Upper lobe of right lung (tissue), 1 donor: ENCODE measurements at places on chromosomes 16 and 17.

GRCh38 chr16:13708347-13709120 lies 211.4 kb upstream of the ERCC4 start:
- no peak for DNase-seq

DNA sequence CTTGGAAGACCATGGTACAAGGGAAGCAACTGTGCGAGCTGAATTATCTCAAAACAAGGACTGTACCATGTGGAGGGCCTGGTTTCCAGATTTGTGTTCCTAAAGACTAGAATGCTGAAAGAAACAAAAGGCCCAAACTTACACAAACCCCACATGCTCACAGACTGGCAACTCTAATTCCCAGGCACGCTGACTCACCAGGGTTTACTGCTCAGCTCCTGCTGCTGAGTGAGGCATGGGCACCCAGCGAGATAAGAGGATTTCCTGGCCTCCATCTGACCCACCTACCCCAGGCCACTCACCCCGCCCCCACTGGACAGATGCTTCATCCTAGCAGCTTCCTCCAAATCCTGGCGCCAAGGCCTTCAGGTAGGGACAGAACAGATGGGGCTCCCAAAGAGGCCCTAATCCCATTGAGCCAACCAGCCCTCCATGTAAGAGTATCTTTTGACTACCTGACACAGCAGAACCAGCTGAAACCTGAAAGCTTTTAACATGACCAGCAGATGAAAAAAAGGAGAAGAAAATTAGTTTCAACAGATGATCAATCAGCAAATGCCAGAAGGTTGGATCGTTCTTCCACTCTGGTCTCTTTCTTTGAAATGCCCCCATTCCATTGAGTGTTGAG lies 33.9 kb downstream of the DCUN1D3 start:
- no peak for DNase-seq

DNA sequence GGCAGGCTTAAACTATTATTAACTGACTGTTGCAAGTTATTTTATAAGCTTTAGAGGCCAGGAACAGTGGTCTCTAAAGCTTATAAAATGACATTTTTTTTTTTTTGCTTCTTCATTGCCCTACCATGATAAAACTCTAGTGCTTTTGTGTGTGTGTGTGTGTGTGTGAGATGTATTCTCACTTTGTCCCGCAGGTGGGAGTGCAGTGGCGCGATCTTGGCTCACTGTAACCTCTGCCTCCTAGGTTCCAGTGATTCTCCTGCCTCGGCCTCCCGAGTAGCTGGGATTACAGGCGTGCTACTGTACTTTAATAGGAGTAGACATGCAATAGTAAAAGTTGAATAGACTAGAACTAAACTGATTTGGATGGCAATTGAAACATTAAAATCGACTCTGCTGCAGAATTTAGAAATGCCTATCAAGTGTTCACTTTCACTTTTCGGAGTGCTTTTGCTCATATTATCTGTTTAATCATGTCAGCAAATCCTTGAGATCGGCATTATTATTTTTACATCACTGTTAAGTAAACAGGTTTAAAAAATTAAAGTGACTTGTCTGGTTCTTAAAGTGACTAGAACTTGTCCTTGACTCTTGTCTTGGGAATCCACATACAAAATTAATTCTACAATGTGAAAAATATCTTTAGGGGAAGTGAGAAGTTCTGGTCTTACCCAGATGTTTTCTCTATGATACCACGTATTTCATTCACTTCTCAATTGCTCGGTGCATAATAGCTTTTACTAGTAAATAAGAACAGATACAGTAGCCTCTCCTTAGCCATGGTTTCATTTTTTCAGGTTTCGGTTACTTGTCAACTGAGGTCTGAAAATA lies 8.4 kb upstream of the PCTP start:
- no peak for DNase-seq

DNA sequence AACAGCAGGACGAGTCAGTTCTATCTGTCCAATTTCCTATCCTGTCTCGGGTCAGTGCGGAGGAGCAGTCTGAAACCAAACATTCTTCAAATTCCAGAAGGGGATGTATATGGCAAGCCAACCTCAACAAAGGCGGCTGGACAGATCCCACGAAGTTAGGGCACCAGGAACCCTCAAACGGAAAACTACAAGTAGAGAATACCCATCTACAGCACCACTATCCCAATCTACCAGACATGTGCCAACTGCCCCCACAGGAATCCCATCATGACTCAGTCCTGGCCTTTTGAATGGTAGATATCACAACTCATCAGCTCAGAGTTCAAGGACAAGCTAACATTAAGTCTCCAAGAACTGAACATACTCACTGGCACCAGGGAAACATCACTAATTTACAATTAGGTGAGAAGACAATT lies 2.3 kb downstream of the NAT9 start:
- DNase-seq, result no peak

GRCh38 chr16:13660807-13661206 lies 259.1 kb upstream of the ERCC4 start:
- no peak for DNase-seq

- peak; percentile 87 for DNase-seq
Observed at GRCh38 chr17:7465597-7466275, 13.7 kb downstream of the ZBTB4 start.

DNA sequence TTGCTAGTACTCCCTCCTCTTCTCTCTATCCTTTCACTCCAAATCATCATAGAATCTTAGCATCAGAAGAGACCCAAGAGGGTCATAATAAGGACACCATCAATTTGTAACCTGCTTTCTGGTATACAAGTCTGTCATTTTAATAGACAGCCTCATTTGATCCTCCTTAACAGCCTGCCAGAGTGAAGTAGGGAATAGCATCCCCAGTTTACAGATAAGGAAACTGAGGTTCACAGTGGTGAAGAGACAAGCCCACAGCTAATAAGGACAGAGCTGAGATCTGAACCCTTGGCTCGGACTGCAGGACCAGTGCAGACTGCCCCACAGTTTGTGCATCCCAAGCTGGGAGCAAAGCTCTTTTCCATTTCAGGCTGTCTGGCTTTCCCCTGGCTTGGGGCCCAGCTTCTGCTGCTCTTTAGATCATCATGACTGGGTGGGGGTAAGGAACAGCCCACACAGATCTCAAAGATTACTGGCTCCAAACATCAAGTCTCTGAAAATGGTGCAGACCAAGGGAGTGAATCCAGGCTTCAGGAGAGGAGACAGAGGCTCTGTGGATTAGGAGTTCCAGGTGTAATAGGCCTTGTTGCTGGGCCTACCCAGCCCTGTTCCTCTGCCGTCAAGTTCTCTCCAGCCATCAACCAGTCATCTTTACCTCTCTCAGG lies 10.3 kb upstream of the IGFBP4 start:
- peak; percentile 47 for DNase-seq

DNA sequence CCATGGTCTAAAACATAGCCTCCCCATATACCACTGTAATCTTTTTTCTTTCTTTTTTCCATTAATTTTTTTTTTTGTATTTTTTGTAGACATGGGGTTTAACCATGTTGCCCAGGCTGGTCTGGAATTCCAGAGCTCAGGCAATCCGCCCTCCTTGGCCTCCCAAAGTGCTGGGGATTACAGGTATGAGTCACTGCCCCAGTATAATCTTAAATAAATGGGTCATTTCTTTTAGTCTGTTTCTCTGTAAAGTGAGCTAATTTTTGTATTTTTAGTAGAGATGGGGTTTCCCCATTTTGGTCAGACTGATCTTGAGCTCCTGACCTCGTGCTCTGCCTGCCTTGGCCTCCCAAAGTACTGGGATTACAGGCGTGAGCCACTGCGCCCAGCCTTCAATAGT lies 5.7 kb upstream of the NME1 start:
- DNase-seq, result peak; percentile 11

GRCh38 chr16:86722970-86723369 lies 144.6 kb downstream of the FOXL1 start:
- no peak for DNase-seq

DNA sequence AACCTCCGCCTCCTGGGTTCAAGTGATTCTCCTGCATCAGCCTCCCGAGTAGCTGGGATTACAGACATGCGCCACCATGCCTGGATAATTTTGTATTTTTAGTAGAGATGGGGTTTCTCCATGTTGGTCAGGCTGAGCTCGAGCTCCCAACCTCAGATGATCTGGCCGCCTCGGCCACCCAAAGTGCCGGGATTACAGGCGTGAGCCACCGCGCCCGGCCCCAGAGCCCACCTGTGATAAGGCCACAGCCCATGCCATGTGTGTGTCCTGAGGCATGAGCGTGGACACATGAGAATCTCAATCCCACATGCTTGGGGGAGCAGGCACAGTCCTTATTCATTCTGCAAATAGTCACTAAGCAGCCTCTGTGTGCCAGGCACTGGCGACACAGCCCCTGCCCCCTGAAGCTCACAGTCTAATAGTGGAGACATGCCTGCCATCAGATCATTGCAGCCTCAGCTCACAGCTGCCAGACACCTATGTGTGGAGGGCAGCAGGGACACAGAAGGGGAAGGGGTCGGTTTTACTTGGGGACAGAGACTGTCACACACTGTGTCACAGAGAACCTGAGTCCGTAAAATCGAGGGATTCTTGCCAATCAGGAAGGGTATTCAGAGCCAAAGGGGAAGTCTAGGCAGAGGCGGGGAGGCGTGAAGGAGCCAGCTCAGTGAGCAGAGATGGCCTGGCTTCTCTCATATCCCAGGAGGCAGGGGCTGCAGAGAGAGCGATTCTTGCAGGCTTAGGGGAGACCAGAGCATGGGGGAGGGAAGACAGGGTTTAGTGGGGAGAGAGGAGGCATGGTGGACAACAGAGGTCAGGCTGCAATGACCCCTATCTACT lies 9.4 kb upstream of the ABCC3 start:
- no peak for DNase-seq

GRCh38 chr17:39462631-39463375 lies 1.5 kb downstream of the CDK12 start:
- DNase-seq, result peak; percentile 63

- no peak for DNase-seq
Observed at GRCh38 chr16:50534958-50535357, 13.2 kb upstream of the NKD1 start.

GRCh38 chr16:86244936-86245335 lies 265.4 kb upstream of the FOXF1 start:
- no peak for DNase-seq

GRCh38 chr16:61908426-61908825 lies 127.8 kb downstream of the CDH8 start:
- no peak for DNase-seq

DNA sequence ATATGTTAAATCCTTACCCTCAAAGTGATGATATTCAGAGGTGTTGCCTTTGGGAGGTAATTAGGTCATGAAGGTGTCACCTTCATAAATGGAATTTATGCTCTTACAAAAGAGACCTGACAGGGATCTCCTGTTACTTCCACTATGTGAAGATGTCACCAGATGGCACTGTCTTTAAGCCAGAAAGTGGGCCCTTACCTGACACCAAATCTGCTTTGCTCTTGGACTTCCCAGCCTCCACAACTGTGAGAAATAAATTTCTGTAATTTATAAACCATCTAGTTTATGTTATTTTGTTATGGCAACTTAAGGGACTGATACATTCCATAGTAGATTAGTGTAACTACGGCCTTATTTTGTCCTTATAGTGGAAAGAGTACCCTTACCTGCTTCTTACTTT lies 358.3 kb upstream of the SALL1 start:
- DNase-seq, result no peak

- no peak for DNase-seq
Observed at GRCh38 chr17:19652595-19652994, 4.0 kb downstream of the ALDH3A2 start.

- no peak for DNase-seq
Observed at GRCh38 chr17:6681671-6682070, 30.1 kb downstream of the C17orf100 start.

- no peak for DNase-seq
Observed at GRCh38 chr16:17718495-17718894, 247.7 kb upstream of the XYLT1 start.

DNA sequence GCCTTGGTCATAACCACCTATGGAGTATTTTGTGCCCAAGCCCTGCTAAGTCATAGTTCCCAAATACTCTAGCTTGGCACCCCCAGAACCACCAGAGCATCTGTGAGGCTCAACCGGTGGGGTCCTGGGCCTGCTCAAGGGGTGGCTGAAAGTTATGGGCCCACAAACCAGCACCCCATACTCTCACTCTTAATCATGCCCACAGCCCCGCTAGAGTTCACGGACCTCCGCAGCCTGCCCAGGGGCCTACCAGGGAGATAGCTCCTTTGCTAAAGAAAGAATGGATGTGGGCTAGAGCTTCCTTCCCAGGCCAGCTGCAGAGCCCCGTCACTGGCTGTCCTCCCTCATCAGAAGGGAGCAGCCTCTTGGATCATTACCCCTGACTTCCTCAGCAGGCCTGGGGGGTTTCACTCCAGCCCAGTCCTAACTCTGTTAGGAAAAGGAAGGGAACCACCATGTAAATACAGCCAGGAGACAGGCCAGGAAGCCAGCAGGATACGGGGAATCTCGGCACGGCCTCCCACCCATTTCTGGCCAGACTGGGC lies 1.4 kb downstream of the GIT1 start:
- DNase-seq, result no peak

GRCh38 chr17:82302991-82303943 lies 14.1 kb downstream of the CD7 start:
- DNase-seq, result peak; percentile 64

DNA sequence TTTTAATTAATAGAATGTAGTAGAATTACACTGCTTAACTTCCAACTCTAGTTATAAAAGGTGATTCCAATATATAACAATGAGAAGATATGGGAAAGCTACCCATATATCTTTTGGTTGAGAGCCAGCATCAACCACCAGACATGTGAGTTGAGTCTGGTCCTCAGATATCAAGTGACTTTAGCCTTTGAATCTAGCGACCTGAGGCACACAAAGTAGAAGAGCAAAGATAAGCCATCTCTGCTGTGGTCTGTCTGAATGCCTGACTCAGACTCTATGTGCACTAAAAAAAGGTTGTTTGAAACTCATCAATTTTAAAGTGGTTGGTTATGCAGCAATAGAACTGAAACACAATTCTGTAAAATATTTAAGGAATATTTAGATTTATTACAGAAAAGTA lies 492.5 kb upstream of the SOX9 start:
- no peak for DNase-seq

GRCh38 chr16:49442805-49443204 lies 69.2 kb downstream of the C16orf78 start:
- no peak for DNase-seq

DNA sequence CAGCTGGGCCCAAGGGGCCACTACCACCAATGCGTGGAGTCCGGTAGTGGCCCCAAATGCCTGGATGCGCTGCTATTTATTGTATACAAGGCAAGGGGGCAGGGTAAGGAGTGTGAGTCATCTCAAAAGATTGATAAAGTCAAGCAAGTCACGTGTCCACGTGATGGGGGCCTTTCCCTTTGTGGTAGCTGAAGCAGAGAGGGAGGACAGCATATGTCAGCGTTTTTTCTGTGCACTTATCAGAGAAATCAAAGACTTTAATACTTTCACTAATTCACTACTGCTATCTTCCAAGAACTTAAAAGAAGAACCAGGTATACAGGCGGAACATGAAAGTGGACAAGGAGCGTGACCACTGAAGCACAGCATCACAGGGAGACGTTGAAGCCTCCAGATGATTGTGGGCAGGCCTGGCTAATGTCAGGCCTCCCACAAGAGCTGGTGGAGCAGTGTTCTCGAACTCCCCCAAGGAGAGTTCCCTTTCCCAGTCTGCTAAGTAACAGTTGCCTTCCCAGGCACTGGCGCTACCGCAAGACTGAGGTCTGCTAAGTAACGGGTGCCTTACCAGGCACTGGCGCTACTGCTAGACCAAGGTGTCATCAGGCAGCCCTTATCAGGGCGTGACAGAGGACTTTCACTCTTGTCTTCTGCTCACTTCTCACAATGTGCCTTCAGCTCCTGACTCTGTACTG lies 10.8 kb upstream of the ASB16 start:
- DNase-seq, result no peak

- no peak for DNase-seq
Observed at GRCh38 chr16:660132-660458, 7.8 kb upstream of the RHOT2 start.

- DNase-seq, result no peak
Observed at GRCh38 chr17:72494566-72494965, 373.7 kb downstream of the SOX9 start.

- no peak for DNase-seq
Observed at GRCh38 chr16:12337871-12338655, 361.5 kb downstream of the SNX29 start.
